CD4-positive, alpha-beta T cell treated with Interleukin-15 for 4 hours (primary cell): ENCODE measurements at places on chromosomes 3 and 15.
A peak's percentile ranks its signal among the peaks of the same experiment; 100 is the strongest.

- DNase-seq, result peak; percentile 64
Measured at GRCh38 chr15:64895285-64896065, 16.2 kb upstream of the ANKDD1A start.

GRCh38 chr3:52455283-52456168, at the start of gene NISCH:
Gene NISCH (plus strand): TSS chr3:52455604. CDS start chr3:52455642, 38 bp downstream.
- peak; percentile 96 for DNase-seq

DNA sequence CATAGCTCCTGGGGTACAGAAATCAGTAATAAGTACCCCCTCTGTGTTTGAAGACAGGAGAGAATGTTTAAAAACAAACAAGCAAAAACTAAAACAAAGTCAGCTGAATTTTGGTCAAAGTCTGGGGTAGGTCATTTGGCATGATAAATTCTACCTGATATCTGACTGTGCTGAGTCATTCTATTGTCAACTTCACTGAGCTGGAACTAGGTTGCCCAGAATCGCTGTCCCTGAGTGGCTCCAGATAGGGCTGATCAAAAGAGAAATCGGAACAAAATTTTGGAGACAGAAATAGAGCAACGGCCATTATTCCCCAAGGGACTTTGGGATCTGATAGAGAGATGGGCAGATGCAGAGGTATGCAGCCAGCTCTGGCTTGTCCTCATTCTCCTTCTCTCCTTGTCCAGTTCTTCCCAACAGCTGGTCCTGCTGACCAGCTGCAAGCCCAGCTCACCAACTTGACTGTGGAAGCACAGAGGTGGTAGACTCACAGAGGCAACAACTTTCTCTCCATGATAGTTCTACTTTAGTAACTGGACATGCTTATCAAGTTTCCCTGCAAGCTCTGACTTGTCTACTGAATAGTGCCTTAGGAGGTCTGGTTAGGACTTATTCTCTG, 57.3 kb upstream of the MYRIP start:
- DNase-seq, result no peak

DNA sequence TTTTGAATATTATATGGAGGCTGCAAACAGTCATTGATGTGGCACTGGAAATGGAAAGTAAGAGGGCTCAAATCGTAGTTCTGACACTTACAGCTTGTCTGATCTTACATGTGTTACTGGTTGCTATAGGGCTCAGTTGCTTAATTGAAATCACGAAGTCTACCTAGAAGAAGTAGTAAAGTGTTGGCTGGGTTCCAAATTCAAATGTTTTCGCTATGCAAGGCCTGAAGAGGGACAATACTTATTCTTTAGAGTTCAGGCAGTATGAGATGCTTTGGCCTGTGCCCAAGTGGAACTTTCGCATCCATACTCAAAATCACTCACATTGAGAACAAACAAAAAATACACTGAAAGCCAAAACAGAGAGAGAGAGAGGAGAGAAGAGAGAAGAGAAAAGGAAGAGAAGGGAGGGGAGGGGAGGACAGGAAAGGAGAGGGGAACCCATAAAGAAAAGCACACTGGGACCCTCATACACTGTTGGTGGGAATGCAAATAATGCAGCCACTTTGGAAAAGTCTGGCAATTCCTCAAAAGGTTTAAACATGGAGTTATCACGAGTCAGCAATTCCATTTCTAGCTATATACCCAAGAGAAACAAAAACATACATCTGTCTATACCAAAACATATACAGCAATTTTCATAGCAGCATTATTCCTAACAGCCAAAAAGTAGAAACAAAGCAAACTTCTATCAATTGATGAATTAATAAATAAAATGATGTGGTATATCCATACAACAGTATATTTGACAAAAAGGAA, 2.9 kb upstream of the FXR1 start:
- DNase-seq, result no peak

GRCh38 chr3:73069775-73070444, 8.5 kb downstream of the EBLN2 start:
- no peak for DNase-seq

- DNase-seq, result no peak
Measured at GRCh38 chr15:36626984-36627383, 47.6 kb downstream of the CDIN1 start.

- DNase-seq, result no peak
Measured at GRCh38 chr3:171342200-171342599, 118.0 kb downstream of the TNIK start.

DNA sequence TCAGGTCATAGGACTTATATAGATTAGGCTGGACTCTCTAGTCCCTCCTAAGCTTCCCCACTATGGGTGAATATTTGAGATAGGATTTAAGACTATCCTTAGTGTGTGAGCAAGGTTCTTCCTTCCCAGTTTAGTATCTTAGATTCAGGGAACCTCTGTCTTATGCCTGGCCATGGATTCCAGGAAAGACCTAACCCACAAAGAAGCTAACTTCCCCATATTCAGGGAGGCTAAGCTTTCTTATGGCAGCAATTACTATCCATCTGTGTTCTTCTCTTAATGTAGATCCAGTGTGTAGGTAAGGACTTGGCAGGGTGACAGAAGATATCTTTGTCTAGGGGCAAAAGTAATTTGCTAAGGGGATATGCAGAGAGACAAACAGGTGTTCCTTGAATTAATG, 25.5 kb upstream of the PIK3R4 start:
- DNase-seq, result no peak

DNA sequence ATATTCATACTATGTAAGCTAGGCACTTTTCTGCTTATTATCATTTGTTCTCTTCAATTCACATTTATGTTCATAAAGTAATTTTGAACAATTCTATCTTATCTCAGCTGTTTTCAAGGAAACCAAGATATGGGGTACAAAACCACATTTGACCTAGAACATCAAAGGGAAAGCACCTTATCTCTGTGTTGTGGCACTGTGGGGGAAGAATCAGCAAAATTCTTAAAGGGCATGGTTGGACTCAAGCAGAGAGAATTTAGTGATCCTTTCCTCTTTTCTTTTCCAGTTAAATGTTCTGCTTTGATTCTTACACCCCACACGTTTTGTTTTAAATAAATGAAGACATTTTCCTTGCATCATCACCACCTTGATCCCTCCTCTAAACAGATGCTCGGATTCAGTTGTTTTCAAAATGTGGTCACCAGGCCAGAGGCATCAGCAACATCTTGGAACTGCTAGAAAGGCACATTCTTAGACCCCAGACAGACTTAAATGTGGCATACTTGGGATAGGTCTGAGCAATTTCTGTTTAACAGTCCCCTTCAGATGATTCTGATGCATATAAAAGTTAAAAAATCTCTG, 128.4 kb upstream of the TP63 start:
- no peak for DNase-seq

GRCh38 chr15:83200162-83200561, 7.5 kb downstream of the HDGFL3 start:
- DNase-seq, result no peak

DNA sequence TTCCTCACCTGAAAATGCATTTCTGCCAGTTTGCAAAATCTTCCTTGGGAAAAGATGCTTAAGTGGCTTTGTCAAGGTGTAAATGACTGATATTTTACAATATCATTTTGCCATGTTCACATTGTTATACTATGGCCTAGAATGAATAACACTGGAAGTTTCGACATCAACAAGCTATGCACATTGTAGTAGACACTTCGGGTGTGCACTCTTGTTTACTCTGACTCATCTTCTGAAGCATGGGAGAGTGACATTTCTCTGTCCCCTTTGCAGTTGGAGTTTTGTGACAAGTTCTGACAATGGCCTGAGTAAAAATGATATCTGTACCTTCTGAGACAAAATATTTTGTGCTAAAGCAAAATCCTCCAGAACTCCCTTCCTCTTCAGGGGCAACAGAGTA, 567.0 kb upstream of the RGMA start:
- no peak for DNase-seq

DNA sequence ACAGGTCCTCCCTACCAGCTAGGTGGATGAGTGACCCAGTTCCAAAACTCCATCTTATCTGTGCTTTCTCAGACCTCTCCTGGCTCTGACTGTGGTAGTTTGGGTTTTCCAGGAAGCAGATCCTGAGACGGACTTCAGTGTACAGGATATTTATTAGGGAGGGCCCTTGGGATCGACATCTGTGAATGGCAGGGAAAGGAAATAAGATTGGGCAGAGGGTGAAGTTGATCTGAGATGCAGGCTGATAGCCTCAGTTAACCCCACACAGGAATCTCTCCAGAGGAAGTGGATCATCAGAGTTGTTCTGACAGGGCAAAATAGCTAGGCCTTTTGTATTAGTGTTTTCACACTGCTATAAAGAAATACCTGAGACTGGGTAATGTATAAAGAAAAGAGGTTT, 16.7 kb upstream of the MAPK6 start:
- DNase-seq, result no peak

- no peak for DNase-seq
Measured at GRCh38 chr3:41434781-41435180, 235.5 kb downstream of the CTNNB1 start.

- DNase-seq, result no peak
Measured at GRCh38 chr3:54746722-54747121, 181.1 kb downstream of the LRTM1 start.

DNA sequence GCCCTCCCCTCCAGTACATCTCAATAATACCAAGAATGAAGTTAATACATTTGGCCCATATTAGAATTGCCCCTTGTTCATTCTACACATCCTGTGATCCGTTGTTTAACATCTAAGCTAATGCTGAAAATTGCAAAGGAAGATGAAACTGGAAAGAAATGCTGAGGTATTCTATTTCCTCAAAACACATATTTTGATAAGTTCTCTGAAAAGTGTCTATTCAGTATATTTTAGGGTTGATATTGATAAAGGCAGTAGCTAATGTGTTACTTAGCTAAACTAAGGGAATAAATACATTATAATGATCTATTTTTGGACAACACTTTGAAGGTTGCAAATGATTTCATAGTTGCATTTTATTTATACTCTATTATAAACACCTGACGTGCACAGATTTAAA, 702.6 kb upstream of the ROBO1 start:
- DNase-seq, result no peak

GRCh38 chr3:70999730-71000129, 583.8 kb downstream of the FOXP1 start:
- DNase-seq, result peak; percentile 20

- DNase-seq, result no peak
Measured at GRCh38 chr3:119779731-119780383, 2.0 kb upstream of the NR1I2 start.

DNA sequence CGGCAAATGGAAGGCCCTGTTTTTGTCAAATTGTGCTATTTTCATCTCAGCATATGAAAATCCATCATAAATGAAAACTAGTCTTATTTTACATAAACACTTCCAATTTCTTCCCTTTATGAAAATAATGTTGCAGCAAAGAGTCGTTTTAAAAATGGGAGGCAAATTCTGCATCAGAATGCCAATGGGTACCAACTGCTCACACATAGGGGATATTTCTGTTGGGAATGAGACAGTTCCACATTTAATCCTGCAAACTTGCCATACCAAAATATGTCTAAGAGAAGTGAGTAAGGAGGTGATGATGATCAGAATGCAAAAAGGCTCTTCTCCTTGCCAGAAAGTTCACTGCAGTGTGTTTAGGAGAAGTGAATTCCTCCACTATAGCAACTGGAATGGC, 391.7 kb downstream of the CACNA2D3 start:
- no peak for DNase-seq

- no peak for DNase-seq
Measured at GRCh38 chr3:141828487-141828886, 48.0 kb upstream of the ATP1B3 start.

DNA sequence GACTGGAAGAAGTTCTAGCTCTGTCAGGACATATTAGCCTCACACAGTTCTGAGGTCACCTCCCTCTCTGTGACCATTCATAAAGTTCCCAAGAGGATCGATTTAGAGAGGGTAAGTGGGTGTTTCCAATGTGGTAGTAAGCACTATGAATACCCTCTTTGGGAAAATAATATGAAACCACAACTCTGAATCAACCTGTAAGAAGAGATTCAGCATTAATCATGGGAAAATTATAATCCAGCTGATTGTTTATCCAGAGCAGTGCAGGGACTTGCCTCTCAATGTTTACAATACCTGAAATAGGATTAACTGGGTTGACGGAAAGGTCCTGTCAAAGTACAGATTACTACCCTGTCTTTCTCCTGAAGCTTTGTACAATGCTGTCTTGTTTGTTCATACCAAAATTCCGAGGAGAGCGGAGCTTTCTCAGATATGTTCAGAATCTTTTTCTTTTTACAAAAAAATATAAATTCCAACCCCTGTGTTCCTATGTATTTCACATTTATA, 302.9 kb upstream of the DPPA4 start:
- DNase-seq, result no peak

DNA sequence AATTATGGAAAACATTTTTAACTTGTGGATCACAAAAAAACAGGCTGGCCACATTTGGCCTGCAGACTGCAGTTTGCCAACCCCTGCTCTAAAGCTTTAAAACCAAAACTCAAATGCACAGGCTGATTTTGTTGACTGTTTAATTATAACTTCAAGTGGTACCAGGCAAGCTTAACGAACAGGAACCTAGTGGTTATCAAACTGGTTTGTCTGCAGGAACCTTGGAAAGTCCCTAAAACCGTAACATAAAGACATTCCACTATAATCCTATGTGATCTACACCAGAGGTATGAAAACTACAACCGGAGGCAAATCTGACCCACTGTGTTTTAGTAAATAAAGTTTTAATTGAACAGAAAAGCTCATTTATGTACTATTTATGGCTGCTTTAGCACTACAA, 52.4 kb downstream of the TBL1XR1 start:
- DNase-seq, result peak; percentile 61

- peak; percentile 77 for DNase-seq
Measured at GRCh38 chr3:185976977-185977678, 39.3 kb upstream of the TRA2B start.

DNA sequence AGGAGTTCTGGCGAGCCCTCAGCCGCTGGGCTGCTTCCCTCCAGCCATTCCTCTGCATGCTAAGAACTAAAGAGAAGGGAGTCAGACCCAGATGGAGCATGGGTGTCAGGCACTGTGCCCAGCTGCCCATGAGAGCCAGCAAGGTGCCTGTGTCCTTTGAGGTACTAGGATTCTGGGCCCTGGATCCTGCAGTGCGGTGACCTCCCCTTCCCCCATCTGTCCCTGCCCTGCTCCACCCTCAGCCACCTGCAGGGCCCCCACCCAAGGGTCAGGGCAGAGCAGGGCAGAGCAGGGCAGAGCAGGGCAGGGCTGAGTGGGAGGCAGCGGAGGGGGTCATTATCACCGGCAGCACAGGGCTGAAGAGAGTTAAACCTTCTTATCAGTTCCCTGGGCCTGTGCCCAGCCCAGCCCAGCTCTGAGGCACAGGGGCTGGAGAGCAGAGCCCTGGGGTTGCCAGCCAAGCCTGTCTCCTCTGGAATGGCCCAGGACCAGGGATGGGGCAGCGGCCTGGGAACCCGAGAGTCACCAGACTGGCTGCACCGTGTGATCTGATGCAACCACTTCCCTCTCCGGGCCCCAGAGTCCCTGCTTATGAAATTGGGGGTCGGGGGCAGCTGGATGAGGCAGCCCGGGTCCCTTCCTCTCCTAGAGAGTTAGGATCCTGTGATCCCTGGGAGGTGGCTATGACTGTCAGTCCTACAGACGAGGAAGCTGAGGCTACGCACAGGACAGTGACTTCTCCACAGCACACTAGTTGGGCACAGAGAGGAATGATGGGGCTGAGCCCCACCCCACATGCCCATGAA, 17.3 kb downstream of the ZDHHC19 start:
- DNase-seq, result no peak

- DNase-seq, result no peak
Measured at GRCh38 chr3:69322158-69322509, 63.8 kb downstream of the FRMD4B start.

GRCh38 chr3:75242012-75242735, 422.0 kb upstream of the FRG2C start:
- DNase-seq, result no peak
